ENCODE measurements at places on chromosomes 2 and 18. TPM values are rescaled to one million over a fixed set of nuclear protein-coding genes. Genes with fewer than 3 reads are reported as not detected.

The VIT gene
- total RNA-seq = not detected

The GKN1 gene
- not detected for total RNA-seq

The SRD5A2 gene
- total RNA-seq = not detected

GRCh38 chr2:114001937-114002336 lies 112.0 kb downstream of the ACTR3 start:
- DNase-seq = no peak

GRCh38 chr2:63827749-63828148 lies 13.9 kb upstream of the UGP2 start:
- DNase-seq = no peak

DNA sequence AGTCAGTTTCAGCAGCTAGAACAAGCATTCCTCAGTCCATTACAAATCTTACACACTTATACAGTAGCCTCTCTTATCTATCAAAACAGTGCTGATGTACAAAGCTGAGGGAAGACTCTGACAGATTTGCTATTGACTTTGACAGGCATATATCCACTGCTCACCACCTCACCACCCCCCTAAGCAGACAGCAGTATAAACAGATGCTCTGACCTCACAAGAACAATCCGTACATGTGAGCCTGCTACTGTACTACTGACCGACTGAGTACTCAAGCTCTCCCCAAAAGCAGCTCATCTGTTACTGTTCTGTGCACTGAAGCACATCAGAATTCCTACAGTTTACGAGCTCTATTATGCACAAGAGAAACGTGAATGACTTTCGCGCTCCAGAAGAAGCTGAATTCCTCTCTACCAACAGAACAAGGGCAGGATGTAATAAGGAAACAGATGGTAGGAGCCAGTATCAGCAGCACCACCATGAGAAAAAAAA lies 95.6 kb upstream of the PDE1A start:
- no peak for DNase-seq

DNA sequence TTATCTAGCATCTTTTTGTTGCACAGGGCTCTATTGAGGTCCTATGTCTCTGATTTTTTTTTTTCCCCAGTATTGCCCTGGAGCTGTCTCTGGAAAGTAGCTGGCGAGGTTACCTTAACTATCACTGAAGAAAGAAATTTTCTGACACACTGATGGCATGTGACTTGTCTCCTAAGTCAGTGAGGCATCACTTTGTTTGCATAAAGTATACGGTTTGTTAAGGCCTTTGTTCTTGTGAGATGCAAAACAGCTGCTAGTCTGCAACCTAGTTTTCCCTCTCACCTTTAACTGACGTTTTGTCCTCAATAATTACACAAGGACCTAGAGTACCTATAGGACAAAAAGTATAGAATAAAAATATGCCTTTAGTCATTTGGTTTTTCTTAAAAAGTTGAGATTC lies 41.8 kb downstream of the UBXN4 start:
- DNase-seq = no peak

DNA sequence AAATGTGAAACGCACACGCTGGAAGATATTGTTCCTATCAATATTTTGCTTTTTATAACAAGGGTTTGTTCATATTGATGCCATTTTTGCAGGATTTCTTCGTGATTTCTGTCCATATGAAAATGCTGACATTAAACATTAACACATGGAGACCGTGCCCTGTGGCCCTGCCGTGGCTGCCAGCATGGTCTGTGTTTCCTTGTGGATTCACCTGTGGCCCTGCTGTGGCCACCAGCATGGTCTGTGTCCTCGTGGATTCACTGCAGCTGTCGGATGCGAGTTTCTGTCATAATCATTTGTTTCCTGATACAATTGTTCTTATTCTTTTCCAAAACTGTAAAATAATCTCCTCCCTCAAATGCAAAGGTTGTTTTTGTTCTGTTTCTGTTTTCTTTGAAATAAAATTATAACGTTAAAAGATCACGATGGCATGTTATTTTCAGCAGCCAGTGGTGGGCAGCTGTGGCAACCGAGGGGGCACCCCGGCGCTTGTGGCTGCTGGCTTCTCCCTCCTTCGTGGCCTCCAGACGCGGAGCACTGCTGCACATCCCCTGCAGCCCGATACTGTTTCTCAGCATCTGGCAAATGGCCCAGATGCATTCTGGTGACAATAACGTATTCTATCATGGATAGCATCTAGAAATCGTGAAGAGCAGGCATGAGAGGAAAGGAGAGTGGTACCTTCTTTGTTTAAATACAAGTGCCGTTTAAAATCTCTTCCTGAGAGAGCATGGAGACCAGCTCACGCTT lies 143.5 kb downstream of the PTGR3 start:
- DNase-seq = no peak

DNA sequence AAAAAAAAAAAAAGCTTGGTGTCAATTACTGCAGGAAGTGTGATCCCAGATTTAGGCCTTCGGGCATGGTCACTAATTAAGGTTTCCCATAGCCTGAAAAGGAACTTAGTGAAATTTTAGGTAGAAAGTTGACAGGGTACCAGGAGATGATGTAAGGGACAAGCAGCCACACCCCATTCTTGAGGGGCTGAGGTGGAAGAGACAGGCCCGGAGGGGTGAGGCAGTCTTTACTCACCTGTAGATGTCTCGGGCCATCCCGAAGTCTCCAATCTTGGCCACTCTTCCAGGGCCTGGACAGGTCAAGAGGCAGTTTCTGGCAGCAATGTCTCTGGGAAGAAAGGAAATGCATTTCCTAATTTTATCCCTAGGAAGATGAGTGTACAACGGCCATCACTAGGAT lies 94.3 kb downstream of the CLIP4 start:
- DNase-seq = no peak

GRCh38 chr2:29267720-29268119 lies 152.5 kb downstream of the CLIP4 start:
- DNase-seq = no peak

- peak; percentile 16 for DNase-seq
Observed at GRCh38 chr18:13051950-13052349, 60.8 kb downstream of the CEP192 start.

DNA sequence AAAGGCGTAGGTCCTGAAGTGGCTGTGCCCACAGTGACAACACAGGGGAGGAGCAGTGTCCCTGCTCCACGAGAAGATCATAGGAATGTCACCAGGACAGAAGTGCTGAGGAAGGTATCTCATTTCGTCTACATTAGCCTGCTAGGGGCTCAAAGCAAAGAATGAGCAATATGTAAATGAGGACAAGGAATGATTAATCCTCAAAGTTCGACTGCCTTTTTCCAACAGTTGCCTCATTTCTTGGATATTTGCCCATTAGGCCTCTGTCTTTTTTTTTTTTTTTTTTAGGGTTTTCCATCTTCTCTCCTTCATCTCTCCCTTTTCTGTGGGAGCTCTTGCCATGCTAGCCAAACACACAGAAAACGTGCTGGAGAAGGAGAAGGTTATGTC lies 105.2 kb upstream of the ARHGAP28 start:
- no peak for DNase-seq

DNA sequence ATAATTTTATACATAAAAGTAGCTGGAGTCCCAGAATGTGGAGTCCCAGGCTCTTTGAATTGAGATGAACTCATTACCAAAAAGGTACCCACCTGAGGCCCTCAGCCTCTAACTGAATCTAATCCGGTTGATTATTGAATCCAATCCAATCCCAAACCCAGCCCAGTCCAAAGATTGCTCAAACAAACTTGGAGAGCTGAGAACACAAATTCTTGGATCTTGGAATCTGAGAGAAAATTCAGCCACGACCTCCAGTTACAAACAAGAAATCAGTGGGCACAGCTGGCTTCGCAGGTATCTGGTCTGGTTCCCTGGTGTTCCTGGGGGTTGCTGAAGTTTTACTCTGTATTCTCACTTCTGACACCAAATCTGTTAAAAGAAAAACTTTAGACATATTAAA lies 28.4 kb upstream of the RHOB start:
- no peak for DNase-seq

DNA sequence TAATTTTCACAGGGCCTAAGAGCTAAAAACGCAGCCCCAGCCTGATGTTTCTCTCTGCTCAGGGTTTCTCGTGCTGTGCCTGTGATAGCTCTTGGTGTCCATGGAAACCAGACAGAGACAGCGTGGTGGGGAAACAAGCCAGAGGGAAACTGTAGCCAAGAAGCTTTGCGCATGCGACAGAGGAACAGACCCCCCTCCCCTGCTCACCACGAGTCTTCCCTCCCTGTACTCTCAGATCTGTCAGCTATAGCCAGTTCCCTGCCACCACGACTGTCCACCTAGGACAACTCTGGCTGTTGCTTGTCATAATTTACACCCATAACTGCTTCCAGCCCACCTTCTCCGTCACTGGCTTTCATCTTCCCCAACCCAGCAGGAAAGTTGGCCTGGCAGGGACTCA lies 13.2 kb upstream of the DNAJC27 start:
- DNase-seq = no peak

GRCh38 chr2:80014637-80015036 lies 289.9 kb downstream of the LRRTM1 start:
- DNase-seq = no peak

GRCh38 chr2:6883448-6884122 lies 6.0 kb downstream of the RSAD2 start:
- no peak for DNase-seq

GRCh38 chr2:209993968-209994367 lies 8.5 kb upstream of the RPE start:
- no peak for DNase-seq

DNA sequence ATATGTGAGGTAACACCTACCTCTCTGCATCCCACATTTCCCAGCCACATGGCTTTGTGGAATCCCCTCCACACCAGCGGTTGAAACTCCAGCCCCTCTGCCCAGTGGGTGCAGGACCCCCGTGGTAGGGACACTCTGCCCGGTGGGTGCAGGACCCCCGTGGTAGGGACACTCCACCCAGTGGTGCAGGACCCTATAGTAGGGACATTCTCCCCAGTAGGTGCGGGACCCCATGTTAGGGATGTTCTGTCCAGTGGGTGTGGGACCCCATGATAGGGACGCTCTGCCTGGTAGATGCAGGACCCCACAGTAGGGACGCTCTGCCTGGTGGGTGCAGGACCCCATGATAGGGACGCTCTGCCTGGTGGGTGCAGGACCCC lies 11.5 kb downstream of the COPS9 start:
- no peak for DNase-seq
